Fibroblast of skin of left quadriceps (primary cell): ENCODE measurements at places on chromosomes 4 and X.

GRCh38 chr4:110632506-110633357 is 9.9 kb upstream of the PITX2 start:
- DNase-seq = no peak

- DNase-seq = no peak
Measured at GRCh38 chr4:81826335-81826734, 354.6 kb upstream of the RASGEF1B start.

DNA sequence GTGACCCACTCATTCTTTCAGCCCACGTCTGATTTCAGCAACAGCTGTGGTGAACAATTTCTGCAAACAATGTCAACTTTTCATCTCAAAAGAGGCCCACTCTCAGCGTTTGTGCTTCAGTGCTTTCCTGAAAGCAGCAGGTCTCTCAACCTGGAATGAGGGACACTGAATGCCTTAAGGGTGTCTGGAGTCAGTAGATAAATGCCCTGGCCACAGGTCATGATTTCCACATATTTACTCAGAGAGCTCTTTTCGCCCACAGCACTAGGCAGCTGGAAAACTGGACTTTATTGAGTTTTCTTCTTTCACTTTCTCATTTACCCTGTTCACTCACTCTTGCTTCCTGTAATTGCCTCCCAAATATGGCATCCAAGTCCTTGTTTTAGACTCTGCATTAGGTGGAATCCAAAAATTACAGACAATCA is 52.8 kb downstream of the NPFFR2 start:
- DNase-seq = no peak

- DNase-seq = no peak
Measured at GRCh38 chr4:180456928-180457327, 1786.3 kb upstream of the TENM3 start.

- no peak for DNase-seq
Measured at GRCh38 chrX:1492421-1493012, 39.8 kb upstream of the ASMTL start.

GRCh38 chrX:13863324-13863723 is 46.4 kb upstream of the GPM6B start:
- DNase-seq = no peak

DNA sequence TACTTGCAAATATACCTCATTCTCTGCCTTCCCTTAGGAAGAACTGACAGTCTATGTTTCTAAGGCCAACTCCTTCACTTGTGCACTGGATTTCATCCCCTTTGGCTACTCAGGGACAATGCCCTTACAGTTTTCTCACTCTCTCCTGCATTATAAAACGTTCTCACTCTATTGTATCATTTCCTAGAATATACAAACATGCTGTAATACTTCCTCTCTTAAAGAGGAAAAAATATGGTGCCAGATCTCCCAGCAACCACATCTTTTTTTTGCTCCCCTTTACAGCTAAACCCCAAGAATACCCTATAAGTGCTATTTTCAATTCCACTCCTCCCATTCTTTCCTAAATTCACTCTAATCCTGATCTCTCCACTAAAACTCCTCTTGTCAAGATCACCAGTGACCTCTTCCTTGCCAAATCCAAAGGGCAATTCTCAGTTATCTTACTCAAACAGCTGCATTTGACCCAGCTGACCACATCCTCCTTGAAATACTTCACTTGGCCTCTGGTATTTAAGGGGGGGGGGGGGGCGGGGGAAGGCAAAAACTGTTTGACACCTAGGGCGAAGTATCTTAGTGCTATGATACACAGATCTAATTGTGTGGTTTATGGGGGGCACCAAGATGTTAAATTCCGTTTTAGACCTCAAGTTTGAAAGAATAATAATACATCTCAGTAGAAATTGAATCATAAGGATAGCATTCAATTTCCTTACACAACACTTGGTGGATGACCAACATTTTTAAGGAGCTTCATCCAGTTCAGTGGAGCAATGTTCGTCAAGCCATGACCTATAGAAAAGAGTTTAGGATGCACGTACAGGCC is 1.6 kb downstream of the RCHY1 start:
- no peak for DNase-seq

- DNase-seq = no peak
Measured at GRCh38 chrX:134706138-134706537, 47.9 kb upstream of the PLAC1 start.

GRCh38 chr4:37597034-37597433 is 89.1 kb downstream of the RELL1 start:
- DNase-seq = no peak

- no peak for DNase-seq
Measured at GRCh38 chr4:150021483-150021882, 56.8 kb upstream of the DCLK2 start.

- no peak for DNase-seq
Measured at GRCh38 chr4:16674082-16674481, 224.4 kb downstream of the LDB2 start.

DNA sequence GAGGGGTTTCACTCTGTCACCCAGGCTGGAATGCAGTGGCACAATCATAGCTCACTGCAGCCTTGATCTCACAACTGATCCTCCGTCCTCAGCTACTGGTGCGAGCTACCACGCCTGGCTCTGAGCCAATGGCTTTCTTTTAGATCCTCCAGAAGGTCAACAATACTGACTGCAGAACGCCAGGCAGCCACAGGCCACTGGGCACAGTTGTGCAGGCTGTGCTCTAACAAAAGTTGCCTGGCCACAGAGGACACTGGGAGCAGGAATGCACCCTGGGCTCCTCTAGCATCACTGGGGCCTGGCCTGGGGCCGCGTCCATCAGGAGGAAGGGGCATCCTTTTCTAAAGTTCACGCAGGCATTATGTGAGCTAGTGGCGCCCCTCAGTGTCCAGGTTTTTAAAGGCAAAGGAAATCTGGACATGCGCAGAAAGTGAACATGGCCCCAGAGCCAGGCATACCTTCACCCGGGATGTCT is 14.9 kb upstream of the PORCN start:
- no peak for DNase-seq

- DNase-seq = no peak
Measured at GRCh38 chr4:155639704-155640523, 26.7 kb upstream of the GUCY1A1 start.

DNA sequence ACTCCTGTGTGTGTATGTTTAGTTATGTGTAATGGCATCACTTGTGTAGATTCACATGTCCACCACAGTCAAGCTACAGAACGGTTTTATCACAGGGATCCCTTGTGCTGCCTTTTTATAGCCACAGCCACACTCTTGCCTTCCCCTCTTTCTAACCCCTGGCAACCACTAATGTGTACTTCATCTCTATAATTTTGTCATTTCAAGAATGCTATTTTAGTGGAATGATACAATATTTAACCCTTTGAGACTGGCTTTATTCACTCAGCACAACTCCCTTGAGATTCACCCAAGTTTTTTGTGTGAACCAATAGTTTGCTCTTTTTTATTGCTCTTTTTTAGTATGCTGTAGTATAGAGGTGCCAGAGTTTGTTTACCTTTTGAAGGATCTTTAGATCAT is 112.1 kb downstream of the CDKL5 start:
- no peak for DNase-seq

DNA sequence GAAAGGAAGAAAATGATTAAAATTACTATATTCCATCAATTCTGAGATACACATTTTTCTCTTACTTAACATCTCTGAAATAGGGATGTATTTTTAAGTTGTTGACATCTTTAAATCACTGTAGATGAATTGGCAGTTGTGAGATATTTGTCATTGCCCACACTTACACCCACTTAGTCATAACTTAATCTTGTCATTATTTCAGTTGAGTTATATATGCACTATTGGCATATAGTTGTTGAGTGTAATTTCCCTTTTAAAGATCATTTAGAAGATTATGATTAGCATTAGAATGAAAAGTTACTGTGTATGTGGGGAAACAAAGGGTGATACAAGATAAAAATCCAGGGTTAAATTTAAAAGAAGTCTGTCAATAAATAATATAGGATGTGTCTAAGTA is 2.2 kb downstream of the AIMP1 start:
- no peak for DNase-seq

- DNase-seq = peak; percentile 57
Measured at GRCh38 chr4:189202869-189203271, 737.8 kb upstream of the FRG1 start.

GRCh38 chr4:150126201-150126863 is 48.1 kb downstream of the DCLK2 start:
- no peak for DNase-seq

GRCh38 chrX:18647621-18648020 is 24.3 kb downstream of the RS1 start:
- no peak for DNase-seq

GRCh38 chr4:138805736-138806135 is 209.8 kb upstream of the NOCT start:
- no peak for DNase-seq

- DNase-seq = no peak
Measured at GRCh38 chr4:120525106-120525505, 397.4 kb downstream of the PRDM5 start.

DNA sequence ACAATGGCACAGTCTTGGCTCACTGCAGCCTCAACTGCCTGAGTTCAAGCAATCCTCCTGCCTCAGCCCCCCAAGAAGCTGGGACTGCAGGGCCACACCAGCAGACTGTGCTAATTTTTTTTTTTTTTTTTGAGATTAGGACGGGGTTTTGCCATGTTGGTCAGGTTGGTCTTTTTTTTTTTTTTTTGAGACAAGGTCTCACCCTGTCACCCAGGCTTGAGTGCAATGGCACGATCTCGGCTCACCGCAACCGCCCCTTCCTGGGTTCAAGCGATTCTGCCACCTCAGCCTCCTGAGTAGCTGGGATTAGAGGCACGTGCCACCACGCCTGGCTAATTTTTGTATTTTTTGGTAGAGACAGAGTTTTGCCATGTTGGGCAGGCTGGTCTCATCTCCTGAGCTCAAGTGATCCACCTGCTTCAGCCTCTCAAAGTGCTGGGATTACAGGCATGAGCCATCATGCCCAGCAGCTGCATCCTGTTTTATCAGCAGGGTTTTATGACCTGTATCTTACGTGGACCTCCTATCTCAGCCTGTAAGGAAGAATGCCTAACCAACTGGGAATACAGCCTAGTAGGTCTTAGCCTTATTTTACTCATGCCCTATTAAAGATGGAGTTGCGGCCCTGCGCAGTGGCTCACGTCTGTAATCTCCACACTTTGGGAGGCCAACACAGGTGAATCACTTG is 13.2 kb upstream of the MRPL1 start:
- DNase-seq = no peak

GRCh38 chr4:32831104-32831503 is 2110.9 kb downstream of the PCDH7 start:
- no peak for DNase-seq

DNA sequence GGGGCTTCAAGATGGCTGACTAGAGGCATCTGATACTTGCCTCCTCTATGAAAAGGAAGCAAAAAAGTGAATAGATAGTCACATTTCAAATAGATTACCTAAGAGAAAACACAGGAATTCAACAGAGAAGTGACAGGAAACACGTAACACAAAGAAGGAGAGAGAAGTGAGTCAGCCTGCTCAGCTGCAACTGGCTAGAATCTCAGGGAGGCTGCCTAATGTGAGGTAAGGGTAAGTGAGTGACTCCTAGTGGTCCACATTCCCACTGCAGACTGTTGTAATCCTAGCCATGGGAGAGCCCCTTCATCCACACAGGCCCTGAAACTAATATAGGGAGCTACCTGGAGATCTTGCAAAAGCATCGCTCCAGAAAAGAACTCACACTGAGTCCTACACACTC is 179.2 kb downstream of the SLC7A11 start:
- DNase-seq = no peak

DNA sequence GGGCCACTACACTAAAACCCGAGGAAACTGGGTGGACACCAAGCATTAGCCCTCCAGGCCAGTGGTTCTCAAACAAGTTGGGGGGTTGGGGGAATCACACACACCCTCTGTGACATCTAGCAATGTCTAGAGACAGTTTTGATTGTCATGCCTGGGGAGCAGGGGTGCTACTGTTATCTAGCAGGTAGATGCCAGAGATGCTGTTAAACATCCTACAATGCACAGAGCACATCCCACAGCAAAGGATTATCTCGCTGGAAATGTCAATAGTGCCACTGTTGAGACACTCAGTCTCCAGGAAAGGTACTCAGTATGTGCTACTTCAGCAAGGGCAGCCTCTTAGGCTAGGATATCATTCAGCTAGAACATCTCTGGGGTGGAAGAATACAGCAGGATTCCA is 1.3 kb downstream of the SMC1A start:
- no peak for DNase-seq

- DNase-seq = no peak
Measured at GRCh38 chr4:36041340-36041739, 203.0 kb downstream of the ARAP2 start.

- no peak for DNase-seq
Measured at GRCh38 chr4:152255437-152255836, 280.5 kb downstream of the FBXW7 start.

GRCh38 chrX:118523920-118524319 is 28.3 kb downstream of the DOCK11 start:
- DNase-seq = no peak

DNA sequence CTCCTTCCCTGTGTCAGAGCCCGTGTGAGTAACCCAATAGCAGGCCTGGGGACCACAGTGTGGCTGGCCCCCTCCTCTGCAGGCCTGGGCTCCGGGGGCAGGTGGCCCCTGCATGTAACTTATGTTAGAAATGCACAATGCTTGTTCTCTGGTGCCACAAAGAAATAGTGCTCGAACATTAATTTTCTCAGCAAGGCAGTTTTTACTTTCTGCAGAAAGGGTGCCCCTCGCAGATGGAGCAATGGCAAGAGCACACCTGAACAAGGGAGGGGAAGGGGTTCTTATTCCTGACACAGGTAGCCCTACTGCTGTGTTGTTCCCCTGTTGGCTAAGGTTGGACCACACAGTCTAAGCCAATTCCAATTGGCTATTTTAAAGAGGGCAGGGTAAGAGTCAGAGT is 17.1 kb downstream of the TACC3 start:
- no peak for DNase-seq

DNA sequence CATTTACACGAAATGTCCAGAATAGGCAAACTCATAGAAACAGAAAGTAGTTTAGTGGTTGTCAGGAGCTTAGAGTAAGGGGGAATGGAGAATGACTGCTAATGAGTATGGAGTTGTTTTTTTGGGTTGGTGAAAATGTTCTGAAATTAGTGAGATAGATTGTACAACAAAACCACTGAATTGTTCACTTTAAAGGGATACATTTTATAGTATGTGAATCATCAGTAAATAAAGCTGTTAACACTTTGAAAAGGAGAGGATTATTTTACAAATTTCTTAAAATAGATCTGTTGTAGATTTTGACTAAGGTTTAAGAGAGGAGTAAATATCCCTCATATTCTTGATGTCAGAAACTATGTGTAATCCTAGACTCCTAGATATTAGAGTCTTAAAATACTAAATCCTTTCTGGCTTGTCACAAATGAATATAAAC is 82.7 kb downstream of the RAPGEF2 start:
- DNase-seq = peak; percentile 15

DNA sequence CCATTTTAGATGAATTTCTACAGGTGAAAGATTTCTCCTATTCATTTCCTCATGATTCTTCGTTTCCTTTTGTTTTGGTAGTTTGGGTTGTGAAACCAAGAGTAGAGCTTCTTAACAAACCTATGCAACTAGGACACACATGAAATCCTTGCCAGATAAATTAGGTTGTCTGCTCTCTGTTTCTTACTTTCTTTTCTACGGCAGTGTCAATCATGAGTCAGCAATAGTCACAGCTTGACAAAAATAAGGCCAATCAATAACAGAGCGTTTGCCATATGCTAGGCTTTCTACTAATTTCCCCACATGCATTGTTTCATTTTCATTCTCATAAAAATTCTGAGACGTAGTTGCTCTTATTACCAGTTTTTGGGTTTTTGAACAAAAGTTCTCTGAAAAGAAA is 20.3 kb downstream of the CLRN2 start:
- no peak for DNase-seq
